AG04450 (cell line): ENCODE measurements at places on chromosomes 5 and 9. TPM values are rescaled to one million over a fixed set of nuclear protein-coding genes. Genes with fewer than 3 reads are reported as not detected.

DNA sequence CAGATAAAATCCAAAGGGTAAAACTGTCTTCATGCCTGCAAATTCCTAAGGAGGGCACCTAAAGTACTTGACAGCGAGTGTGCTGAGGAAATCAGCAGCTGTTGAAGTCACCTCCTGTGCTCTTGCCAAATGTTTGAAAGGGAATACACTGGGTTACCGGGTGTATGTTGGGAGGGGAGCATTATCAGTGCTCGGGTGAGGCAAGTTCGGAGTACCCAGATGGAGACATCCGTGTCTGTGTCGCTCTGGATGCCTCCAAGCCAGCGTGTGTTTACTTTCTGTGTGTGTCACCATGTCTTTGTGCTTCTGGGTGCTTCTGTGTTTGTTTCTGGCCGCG is 727 bp upstream of the ADRB2 start:
- DNase-seq: no peak

The SLC36A3 gene
- not detected in 2 replicates for polyA plus RNA-seq

- DNase-seq: no peak
These were observed 398.2 kb downstream of the NFIB start for GRCh38 chr9:13915591-13916301.

The NEURL1B gene
- 1.8 and 2.0 TPM in 2 replicates for polyA plus RNA-seq

The LAMC3 gene
- polyA plus RNA-seq: not detected in 2 replicates

DNA sequence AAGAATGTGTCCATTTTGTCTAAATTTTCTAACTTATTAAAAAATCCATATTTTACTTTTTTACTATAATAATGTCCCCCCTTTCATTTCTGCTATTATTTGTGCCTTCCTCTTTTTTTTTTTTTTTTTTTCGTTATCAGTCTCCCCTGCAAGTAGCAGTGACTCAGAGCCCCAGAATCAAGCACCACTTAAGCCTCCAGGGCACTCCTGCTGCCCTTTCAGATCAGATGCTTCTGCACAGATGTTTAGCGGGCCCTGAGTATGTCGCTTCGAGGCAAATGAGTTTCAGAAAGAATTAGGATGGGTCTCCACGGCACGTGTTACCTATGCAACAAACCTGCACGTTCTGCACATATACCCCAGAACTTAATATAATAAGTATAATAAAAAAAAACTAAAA is 11.7 kb downstream of the MED7 start:
- DNase-seq: no peak
